ENCODE measurements at places on chromosomes 4 and X.

DNA sequence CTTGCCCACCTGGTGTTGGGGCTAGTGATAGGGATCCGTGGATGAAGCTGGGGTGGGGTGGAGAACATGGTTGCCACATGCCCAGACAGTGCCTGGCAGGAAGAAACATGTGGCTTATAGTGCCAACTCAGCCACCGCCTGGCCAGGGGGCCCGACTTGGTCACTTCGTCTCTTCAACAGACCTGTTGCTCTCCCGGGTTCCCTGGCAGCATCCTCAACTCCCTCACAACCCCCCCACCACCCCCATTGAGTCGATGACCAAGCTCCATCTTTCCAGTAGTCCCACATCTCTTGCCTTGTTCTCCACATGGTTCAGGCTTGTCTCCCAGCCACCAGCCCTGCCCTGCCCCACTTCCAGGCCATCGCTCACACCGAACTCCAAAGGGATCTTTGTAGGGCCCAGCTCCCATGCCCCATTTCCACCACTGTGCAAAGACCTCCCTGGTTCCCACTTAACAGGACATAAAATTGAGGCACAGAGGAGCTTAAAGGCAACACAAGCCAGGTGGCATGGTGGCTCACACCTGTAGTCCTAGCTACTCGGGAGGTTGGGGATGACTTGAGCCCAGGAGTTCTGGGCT is 7.8 kb downstream of the PNCK start:
- no peak for DNase-seq

- no peak for DNase-seq
Observed at GRCh38 chrX:150870487-150871340, 27.8 kb downstream of the CD99L2 start.

DNA sequence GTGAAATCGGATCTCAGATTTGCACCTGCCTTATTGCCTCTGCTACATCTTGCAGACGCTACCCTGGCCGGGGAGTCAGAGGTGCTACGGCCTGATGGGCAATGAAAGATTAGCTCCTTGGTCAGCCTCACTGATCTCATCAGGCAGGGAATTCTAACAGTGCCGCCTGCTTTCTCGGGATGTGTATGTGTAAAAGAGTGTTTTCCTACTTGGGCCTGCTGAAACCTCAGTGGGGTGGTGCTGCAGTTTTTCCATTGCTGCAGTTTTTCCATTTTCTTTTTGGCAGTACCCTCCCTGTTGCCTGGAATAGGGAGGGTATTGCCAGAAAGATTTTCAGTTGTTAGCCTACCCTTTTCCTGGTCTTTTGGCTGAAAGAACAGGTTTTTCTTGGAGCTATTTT is 117.5 kb downstream of the CDKL5 start:
- DNase-seq = no peak

- no peak for DNase-seq
Observed at GRCh38 chr4:138178566-138178965, 63.6 kb downstream of the SLC7A11 start.

DNA sequence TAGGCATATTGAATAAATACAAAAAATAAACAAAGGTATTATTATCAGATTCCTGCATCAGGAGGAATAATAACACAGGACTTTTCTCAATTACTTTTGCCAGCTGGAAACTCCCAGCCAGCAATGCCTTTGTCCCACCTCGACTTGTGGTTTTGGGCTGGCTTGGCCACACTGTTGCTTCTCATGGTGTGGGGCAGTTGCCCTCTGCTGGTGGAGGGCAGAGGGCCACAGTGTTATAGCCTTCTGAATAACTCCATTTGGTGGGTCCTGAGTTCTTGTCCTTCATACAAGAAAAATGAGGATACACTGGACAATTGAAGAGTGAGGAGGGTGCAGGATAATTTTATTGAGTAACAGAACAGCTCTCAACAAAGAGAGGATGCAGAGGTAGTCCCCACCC is 1206.0 kb upstream of the ADGRL3 start:
- no peak for DNase-seq

DNA sequence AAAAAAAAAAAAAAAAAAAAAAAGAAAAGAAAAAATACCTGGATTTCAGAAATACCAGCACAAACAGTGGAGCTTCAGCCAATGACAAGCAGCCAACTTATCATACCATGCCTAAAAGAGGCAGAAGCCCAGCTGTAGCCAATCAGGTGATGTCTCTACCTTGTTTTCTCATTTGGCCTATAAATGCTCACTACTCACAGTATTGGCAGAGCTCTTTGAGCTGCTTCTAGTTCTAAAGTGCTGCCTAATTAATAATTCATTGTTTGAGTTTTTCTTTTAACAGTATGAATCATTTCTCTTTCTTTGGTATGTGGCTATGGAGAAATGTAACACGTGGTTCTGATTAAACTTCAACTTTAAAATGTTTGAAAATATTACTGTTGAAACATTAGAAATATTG is 188.8 kb upstream of the TECRL start:
- DNase-seq = no peak

DNA sequence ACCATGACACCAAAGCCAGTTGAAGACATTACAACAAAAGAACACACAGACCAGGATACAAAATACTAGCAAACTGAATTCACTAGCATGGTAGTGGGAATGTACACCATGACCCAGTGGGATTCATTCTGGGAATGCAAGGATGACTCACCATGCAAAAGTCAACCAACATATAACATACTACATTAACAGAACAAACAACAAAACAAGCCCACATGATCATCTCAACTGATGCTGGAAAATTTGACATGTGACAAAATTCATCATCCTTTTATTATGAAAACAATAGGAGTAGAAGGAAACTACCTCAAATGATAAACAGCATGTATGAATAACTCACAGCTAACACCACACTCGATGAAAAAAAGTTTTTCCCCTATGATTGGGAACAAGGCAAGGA is 190.2 kb downstream of the DCLK2 start:
- no peak for DNase-seq

- DNase-seq = no peak
Observed at GRCh38 chr4:1950369-1950768, 58.4 kb downstream of the NELFA start.

DNA sequence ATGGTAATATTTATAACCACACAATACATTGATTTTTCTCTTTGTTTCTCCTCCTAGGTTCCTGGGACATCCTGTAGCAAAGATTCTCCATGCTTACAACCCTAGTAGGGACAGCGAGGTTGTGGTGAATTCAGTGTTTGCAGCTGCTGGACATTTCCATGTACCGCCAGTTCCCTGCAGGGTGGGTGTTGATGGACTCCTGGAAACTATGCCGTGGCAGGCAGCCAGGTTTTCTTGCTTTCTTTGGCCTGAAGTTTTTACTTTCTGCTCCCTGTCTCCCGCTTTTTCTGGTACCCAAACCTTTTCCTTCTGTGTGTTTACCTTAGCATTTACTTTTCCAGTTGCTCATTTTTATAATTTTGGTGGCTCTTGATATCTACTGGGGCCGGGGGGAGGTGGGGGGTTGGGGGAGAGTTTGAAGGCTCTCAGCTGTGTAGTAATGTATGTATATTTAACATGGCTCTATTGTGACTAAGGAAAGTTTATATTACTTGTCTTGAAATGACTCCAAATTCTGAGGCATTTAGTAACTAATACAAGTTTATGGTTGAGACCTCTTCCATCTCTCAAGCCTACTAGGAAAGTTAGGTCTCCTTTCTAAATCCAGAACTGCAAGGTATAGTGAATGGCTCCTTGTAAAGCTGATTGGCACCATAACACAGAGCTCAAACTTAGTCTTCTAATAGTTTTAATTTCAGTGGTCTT is 89.7 kb downstream of the TMEM131L start:
- DNase-seq = no peak

- no peak for DNase-seq
Observed at GRCh38 chrX:39595977-39596376, 501.8 kb downstream of the BCOR start.

DNA sequence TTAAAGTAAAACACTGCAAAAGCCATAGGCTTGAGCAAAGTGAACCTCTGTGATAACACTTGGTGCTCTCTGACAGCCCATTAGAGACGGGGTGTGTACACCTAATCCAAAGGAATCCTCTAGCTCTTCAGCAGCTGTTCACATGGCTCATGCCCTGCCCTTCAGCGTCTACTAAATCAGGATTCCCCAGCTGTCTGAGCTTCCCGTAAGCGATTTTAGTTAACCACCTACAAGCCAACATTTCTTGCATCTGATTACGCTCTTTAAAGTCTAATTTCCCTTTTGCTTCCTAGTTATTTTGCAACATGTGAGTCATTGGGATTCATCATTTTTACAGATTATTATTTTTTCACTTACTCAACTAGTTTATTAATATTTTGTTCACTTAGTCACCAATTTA is 6.5 kb downstream of the DMD start:
- DNase-seq = no peak

DNA sequence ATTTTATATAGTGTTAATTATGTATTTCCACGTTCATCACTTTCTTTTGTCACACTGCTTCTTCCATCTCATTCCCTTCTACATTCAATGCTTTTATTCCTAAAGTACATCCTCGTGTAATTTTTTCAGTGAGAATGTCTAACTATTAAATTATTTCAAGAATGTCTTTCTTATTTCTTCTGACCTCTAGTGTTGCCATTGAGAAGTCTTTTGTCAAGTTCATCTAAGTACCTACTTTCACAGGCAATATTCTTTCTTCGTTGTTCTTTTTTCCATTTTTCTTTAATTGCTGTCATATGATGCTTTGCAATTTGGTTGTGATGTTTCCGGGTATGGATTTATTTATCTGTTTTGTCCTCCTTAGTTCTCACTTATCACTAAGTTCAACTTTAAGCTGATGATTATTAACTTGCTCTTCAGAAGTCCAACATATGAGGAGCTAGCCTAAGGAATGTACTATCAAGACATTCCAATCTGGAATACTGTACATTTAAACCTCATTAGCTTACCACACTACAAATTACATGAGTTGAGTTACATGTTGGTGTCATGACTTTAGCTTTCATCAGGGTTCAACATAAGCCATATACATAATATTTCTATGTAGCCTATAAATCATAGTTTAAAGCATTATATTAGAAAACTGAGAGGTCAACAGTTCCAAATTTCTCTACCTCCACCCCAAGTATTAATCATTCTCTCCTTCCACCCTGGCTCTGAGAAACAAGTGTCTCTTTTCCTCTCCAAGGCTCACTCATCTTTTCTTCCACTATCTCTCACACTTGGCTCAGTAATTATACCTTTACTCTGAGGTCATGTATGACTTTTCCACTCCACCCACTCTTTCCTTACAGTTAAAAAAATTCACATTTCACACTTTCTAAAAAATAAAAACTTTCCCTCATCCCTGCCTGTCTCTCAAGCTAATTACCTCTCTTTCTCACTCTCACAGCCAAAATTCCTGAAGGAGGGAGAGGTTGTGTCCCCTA is 81.5 kb downstream of the COX18 start:
- no peak for DNase-seq

- no peak for DNase-seq
Observed at GRCh38 chrX:46693149-46693548, 65.8 kb downstream of the SLC9A7 start.

DNA sequence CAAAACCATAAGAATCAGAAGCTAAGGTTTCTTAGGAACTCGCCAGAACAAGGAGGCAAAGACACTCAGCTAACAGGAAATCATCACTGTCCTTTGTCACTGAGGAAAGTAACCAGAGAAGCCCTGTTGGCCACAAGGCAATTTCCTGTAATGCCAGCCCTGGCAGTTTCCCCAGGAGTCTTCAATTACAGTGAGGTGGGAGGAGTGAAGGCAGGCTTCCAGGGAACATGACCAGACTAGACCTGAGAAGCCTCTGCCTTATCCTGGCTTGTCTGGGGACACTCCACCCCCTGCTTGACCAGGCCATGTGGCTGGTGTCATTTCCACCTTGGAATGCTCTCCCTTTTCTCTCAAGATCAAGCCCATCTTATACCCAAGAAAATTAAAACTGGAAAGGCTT is 125.3 kb downstream of the COL4A6 start:
- no peak for DNase-seq

GRCh38 chr4:12787261-12787660 is 696.9 kb downstream of the RAB28 start:
- no peak for DNase-seq

DNA sequence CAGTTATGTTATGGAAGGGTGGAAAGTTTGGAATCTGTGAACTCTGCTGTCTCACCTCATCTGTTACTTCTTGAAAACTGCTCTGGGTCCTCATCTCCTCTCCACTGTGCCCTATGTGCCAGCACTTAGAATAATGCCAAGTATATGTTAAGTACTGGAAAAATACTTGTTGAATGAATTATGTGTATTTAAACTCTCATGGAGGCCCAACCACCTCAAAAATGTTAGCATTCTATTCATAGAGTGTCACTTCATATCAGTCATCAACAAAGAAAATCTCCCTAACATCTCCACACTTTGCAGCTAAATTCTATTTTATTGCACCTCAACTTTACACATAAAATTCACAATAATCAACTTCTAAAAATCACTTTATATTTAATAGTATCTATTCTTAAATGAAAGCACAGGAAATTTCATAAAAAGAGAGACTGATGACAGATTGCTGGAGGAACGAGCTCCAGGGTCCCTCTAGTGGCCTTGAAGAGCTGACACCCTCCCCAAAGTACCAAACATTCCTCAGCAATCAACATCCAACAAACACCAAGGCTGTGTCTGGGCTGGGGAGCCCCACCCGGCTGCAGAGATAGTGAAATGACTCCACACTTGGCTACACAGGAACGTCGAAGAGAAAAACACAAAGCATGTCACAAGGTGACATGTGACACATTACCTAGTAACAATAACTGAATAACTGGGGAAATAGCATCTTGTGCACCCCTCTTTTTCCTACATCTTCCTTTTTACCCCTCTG is 45.8 kb downstream of the SLC39A8 start:
- no peak for DNase-seq

- DNase-seq = no peak
Observed at GRCh38 chrX:39652336-39652735, 445.4 kb downstream of the BCOR start.

DNA sequence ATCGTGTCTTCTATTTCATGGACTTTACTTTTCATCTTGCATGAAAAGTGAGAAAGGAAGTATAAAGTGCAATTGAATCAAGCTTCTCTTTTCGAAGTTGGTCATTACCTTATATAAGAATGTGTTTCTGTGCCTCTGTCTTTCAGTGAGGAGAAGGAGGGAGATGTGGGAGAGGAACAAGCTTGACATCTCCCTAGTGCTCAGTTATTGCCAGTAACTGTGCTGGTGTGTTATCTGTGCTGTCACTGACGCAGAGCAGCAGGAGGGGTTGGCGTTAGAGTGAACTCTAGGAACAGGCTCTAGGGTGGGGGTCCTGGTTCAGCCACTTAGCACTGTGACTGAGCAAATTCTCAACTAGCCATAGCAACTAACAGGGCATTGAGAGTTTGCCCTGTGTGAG is 34.0 kb upstream of the TBC1D9 start:
- no peak for DNase-seq

- no peak for DNase-seq
Observed at GRCh38 chr4:151260526-151260925, 16.4 kb upstream of the PRSS48 start.

DNA sequence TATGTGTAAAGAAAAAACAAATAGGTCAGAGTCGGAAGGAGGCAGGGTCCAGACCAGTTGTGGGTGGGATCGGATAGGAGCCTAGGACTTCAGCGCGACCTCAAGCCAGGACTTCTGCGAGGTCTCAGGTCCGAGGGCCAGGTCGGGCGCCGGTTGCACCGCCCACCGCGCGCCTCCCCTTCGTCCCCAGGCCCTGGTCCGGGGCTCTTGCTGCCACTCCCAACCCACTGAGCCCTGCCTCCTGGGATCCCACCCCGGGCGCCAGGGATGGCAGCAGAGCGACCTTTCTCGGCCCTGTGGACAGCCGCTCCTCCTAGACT is 12.3 kb downstream of the PITX2 start:
- no peak for DNase-seq
